ENCODE measurements at places on chromosomes 4 and X.

- no peak for DNase-seq
Observed at GRCh38 chr4:58935332-58935731, 1825.1 kb upstream of the IGFBP7 start.

DNA sequence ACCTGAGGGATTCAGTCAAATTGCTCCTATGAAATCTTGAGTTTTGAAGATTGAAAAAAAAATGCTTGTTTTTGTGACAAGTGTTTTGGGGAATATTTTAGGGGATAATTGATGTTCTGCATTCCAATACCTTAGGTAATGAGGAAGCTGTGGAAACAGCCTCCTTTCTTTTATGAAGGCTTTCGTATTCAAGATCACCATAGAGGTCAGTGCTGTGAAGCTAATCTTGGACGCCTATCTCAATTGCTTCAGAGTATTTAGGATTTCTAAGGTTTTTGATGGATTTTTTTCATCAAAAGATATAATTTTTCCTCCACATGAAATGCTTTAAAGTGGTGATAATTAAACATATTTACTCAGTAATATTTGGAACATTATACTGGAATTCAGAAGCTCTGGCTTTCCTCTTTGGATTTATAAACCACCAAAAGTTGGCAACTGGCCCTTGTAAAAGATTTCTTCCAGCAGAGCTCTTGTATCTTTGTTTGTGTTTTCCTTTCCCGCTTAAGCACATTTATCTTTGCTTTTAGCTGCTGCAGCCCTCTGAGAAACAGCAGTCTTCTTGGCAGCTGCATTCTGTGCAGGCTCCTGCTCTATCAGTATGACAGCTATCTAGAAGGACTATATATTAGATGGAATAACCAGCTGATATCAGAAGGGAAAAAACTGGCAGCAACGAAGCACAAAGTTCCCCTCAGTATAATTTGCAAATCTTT, 63.7 kb downstream of the HMGB2 start:
- no peak for DNase-seq

DNA sequence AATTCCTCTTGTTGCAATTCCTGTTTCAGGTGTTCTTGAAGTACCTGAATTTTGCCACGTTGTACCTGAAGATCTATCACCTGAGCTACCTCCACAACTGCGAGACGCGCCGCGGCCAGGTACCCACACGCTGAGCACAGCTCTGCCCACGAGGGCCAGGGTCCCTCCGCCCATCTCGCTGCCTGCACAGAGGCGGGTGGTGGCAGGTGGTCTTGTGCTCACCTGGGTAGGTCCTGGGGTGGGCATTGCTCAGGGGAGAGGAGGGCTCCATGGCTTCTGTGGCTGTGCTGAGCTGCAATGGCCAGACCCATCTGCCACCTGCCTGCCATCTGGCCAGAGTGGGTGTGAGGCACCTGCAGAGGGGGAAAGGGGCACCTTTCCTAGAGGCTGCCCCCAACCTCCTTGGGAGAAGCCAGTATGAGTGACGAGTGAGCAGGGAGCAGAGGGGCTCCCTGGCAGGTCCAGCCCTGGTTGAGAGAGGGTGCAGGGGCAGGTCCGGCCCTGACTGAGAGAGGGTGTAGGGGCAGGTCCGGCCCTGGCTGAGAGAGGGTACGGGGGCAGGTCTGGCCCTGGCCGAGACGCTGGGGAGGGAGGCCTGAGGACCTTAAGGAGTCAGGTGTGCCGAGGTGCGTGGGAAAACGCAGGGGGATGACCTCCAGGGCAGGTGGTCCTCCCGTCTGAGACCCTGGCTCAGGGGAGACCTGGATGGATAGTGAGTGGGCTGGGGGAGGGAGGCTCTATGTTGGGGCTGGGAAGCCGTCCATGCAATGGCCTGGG, 10.7 kb downstream of the PDE6B start:
- DNase-seq = no peak

DNA sequence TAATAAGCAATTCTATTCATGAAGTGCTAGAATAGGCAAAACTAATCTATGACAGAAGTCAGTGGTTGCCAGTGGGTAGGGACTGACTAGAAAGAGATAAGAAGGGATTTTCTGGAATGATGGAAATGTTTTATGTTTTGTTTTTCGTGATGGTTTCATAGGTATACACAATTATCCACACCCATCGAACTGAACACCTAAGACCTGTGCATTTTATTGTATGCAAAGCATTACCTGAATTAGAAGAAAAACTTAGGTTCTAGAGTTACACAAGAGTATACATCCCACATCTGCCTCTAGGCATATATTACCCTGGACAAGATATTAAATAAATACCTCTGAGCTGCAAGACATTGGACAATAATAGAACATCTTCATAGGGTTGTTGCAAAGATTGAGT, 205.2 kb downstream of the SOWAHB start:
- DNase-seq = no peak

DNA sequence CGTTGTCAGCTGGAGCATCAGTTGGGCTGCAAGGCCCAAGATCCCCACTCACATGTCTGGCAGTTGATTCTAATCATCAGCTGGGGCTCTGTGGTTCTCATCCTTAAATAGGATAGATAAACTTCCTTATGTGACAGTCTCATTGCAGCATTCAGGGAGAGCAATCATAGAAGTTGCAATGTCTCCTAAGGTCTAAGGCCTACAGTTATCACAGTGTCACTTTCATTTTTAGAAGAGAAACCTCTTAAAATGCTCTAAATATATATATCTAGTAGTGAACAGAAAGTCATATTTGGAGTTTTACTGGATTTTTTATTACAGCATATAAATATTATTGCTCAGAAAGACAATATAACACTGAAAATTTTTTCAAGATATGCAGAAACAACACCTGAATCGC, 226.0 kb upstream of the PPP1R2C start:
- DNase-seq = no peak

- no peak for DNase-seq
Observed at GRCh38 chrX:107674480-107675364, 46.4 kb downstream of the PRPS1 start.

DNA sequence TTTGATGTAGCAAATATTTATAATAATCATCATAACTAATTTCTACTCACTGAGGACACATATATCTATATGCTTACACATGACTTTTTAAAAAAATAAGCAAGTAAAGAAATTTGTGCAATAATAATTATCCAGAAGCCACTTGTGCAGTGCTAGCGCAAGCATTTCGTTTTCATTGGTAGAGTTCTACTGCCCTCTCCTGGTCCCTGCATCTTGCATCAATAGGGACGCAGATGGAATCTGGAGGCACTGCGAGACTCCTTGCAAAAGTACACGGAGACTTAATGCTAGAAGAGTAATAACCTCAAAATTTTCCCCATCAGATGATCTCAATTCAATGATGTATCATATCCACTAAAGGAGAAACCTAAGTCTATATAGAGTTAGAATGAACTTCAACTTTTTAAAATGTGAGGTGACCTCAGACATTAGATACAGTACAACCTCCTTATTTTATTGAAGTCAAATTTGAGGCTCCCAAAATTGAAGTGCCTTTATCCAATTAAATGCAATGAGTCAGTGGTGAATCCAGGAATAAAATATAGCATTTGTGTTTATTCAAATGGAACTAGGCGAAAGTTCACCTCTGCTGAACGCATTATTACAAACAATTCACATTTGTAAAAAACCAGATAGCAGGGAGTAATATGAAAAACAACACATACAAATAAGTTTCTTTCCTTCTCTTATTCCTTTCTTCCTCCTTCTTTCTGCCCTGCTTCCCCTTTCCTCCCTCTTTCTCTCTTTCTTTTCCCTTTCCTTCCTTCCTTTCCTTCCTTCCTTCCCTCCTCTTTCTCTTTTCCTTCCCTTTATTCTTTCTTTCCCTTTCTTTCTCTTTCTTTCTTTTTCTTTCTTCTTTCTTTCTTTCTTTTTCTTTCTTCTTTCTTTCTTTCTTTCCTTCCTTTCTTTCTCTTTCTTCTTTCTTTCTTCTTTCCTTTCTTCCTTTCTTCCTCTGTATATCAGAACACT, 450.0 kb downstream of the ANKRD50 start:
- DNase-seq = peak; percentile 23

GRCh38 chr4:7841894-7842293, 97.8 kb downstream of the AFAP1 start:
- no peak for DNase-seq

DNA sequence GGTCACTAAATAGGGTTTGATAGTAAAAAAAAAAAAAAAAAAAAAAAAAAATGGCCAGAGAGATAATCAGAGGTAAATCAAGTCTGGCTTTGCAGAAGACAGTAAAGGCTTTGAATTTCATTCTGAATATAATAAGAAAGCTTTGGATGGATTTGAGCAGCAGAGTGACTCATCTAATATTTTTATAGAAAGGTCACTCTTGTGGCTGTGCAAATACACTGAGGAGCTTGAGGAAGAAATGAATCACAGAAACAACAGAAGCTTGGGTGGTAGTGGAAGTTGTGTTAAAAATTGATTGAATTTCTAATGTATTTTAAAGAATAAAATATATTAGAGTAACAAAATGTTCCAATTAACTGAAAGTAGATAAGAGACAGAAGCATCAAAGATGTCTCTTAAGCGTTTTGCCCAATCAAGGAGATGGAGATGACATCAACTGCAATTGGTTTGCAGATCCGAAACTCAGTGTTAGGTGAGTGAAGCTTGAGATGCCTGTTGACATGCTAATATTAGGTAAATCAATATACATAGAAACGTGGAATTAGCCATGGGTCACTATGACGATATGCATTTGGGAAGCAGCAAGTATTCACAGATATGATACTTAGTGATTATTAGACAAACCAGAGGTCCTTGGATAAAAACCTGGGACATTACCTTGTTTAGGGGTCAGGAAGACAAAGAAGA, 280.5 kb downstream of the GPM6A start:
- DNase-seq = no peak

DNA sequence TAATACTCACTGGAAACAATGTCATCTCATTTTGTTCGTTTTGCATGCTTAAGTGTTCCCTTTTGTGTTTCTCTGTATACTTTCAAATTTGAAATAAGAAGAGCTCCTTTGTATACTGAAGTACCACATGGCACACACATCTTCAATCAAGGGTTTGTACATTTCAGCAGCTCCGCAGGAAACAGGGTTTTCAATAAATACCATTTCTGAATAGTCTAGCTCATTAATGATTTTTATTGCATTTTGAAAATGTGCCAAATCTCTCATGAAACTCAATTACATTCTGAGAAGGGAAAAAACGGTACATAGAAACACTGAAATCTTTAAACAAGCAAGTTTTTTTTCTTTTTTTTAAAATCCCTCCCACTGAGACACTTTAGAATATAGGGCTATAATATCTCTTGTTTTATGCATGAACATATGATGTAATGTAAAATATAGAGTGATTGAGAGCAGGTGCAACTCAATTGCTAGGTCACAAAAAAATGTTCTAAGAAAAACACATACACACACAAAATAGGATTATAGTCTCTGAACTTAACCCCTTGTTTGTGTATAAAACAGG, 914.2 kb upstream of the PCDH7 start:
- no peak for DNase-seq

DNA sequence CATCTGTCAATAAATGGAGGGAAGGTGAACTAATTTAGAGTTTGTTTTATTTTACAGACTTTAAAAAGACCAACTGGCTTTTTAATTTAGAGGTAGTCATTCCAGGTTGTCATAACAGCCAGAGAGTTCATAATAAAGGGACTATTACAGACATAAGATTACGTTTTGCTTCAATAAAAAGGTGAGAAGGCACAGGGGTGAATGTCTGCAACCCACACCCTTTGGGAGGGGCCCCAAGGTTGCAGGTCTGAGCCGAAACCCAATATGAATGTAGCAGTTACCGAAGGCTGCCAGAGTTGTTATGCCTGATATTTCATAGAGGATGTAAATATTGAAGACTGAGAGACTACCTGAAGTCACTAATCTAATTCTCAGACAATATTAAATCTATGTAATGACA, 329.7 kb upstream of the GALNT7 start:
- DNase-seq = no peak

DNA sequence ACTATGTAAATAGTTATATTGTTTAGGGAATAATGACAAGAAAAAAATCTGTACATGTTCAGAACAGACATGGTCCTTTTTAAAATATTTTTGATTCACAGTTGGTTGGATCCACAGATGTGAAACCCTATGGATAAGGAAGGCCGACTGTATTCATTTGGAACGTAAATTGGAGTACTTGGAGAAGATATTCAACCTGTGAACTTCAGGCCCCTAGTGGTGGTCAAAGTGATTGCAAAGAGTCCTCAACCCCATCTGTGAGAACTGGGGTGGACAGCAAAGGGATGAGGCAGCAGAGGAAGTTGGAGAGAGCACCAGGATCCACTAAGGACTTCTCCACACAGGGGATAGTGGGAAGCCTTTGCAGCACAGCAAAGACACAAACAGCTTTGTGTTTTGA, 6.2 kb upstream of the CXCL13 start:
- no peak for DNase-seq

GRCh38 chr4:63123441-63123840, 1285.8 kb downstream of the TECRL start:
- DNase-seq = no peak

DNA sequence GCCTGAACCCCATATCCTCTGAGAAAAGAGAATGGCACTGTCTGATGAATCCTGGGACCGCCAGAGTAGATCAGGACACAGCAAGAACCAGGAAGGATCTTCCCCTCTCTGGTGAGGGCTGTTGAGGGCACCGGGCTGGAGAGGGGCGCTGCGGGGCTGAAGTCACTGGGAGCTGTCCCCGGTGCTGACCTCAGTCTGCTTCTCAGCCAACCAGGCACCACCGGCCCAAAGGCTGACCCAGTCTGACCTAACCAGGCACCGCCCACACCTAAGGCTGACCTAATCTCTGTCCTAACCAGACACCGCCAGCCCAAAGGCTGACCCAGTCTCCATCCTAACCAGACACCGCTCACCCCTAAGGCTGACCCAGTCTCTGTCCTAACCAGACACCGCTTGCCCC, 82.8 kb downstream of the CPZ start:
- DNase-seq = peak; percentile 47

GRCh38 chr4:45580334-45580733, 543.5 kb downstream of the GABRG1 start:
- DNase-seq = no peak

GRCh38 chr4:174834477-174834876, 5.4 kb upstream of the GLRA3 start:
- DNase-seq = no peak

- no peak for DNase-seq
Observed at GRCh38 chr4:181265370-181265769, 977.8 kb upstream of the TENM3 start.

- DNase-seq = no peak
Observed at GRCh38 chrX:153635788-153636668, 11.0 kb upstream of the DUSP9 start.
